ENCODE measurements at places on chromosomes 5 and 9. TPM values are rescaled to one million over a fixed set of nuclear protein-coding genes. Genes with fewer than 3 reads are reported as not detected.

Gene PCDHGA5
- 0.58 TPM for total RNA-seq

Gene TMEM252
- total RNA-seq = not detected

DNA sequence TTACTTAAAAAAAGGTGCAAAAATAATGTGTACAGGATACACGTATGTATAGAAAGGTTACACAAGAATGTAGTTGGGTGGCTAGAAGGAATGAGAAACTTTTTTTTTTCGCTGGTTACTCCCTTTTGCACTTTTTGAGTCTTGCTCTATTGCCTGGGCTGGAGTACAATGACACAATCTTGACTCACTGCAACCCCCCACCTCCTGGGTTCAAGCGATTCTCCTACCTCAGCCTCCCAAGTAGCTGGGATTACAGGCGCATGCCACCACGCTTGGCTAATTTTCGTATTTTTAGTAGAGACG, 15.8 kb downstream of the FBXW11 start:
- DNase-seq = no peak

DNA sequence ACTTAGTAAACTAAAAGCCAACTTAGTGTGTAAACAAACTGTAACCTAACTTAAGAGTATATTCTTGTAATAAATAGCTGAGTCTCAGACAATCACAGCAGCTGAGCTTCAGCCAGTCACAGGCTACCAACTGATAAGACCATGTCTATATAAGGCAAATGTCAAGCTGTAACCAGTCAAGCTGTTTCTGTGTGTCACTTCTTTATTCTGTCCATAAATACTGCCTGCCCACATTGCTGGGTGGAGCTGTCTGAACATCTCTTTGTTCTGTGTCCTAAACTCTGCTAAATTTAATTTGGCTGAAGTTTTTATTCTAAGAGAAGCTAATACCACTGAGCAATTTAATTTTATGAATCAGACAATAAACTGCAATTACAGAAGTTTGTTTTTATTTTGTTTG, 412.1 kb upstream of the CDH10 start:
- DNase-seq = no peak

- peak; percentile 61 for DNase-seq
These were observed 85.5 kb downstream of the TEK start for GRCh38 chr9:27194401-27195091.

All from kidney epithelial cell (primary cell).